Tibial nerve (tissue), 4 donors: ENCODE measurements at places on chromosomes 5 and 9. TPM values are rescaled to one million over a fixed set of nuclear protein-coding genes. Genes with fewer than 3 reads are reported as not detected.

GAPVD1 gene
- total RNA-seq, result 62.4 TPM

PRLR gene
- total RNA-seq, result 5.3 TPM

DNA sequence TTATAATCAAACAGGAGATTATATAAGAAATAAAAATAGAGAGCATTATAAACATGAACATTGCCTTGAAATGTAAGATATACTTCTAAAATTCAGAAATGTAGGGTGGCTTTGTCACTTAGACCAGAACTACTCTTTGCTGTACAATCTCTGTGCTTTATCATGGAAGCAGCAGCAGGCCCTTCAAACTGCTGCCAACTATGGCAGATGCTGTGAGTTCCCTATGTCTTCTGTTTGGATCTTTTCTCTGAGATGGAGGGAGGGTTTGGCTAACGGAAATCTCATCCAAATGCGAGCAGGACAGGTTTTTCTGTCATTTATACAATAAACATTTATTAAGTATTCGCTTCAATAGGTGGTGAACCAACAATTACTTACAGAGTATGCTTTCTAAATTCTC, 34.8 kb upstream of the RICTOR start:
- DNase-seq, result no peak

FBP2 gene
- not detected for total RNA-seq

ACER2 gene
- 11.7 TPM for total RNA-seq
